ENCODE measurements at places on chromosomes 13 and 19.

- DNase-seq, result no peak
Observed at GRCh38 chr13:59997976-59998375, 165.8 kb downstream of the DIAPH3 start.

GRCh38 chr19:53596056-53596455, 35.7 kb upstream of the DPRX start:
- no peak for DNase-seq

DNA sequence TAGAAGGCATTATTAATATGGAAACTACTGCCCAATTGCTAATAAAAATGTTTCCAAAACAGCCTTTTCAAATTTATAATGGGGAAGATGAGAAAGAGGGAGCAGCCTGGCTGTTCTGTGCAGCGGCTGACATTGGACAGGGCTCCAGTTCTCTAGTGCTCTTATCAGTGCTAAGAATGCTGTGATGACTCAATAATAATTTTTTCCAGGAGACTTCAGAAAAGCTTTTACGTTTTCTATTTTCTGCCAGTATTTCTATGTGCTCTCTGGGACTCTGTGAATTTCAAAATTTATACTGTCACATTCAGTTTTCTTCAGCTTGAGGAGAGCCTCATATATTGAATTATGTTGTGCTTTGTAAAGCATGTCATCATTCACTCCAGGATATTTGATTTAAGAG, 209.6 kb downstream of the VWA8 start:
- no peak for DNase-seq

DNA sequence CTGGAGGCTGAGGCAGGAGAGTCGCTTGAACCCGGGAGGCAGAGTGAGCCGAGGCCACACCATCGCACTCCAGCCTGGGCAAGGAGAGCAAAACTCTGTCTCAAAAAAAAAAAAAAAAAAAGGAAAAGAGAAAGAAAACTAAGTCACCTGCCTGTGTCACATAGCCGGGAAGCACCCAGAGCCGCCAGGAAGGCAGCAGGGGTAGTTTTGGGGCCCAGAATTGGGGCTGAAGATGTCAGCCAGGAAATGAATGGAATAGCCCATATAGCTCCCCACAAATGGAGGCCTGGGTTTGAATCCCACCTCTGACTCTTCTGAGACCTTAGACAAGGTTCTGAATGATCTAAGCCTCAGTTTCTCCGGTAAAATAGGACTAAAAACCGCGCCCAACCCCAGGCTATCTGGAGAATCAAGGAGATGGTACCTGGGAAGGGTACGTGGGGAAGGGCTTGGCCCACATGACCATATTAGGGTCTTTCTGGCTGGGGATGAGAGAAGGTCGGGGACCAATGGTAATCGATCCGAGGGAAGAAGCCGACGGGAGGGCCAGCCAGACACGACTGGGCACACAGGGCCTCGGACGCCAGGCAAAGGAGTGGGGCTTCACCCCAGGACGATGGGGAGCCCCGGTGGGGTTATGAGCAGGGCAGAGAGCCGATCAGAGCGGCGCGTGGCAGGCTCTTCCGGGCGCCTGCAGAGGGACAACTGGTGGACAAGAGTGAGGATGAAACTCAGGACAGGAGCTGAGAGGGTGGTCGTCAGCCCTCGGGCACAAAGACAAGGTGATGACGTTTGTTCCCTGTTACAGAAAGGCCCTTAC, 14.4 kb downstream of the CCDC124 start:
- no peak for DNase-seq

GRCh38 chr13:64765636-64766035, 2464.5 kb downstream of the PCDH9 start:
- DNase-seq, result no peak

DNA sequence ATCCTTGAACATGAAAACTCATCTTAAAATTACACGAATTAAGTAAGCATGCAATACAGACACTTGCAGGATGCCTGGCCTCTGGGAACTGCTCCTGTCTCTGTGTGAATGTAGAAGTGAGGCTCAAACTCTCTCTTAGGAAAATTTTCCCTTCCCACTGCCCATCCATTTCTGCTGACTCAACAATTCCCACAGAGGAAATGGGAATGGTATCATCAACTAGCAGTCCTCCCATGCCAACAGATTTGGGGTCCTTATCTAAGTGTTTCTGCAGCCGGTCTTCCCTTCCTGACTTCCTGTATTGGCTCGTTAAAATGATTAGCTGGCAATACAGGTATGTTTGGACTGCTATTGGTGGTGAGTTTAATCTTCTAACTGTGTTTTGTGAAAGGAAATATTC, 85.8 kb downstream of the DOCK9 start:
- no peak for DNase-seq
